NCI-H460 (cell line): ENCODE measurements at places on chromosomes 4 and X.

GRCh38 chr4:7625071-7625470 is 190.3 kb upstream of the PSAPL1 start:
- DNase-seq, result no peak

- DNase-seq, result no peak
These were observed 378.5 kb downstream of the FAT4 start for GRCh38 chr4:125693228-125693627.

- no peak for DNase-seq
These were observed 1.2 kb downstream of the TLL1 start for GRCh38 chr4:165874072-165874790.

- no peak for DNase-seq
These were observed 253.0 kb downstream of the COX7B2 start for GRCh38 chr4:46656071-46656470.

DNA sequence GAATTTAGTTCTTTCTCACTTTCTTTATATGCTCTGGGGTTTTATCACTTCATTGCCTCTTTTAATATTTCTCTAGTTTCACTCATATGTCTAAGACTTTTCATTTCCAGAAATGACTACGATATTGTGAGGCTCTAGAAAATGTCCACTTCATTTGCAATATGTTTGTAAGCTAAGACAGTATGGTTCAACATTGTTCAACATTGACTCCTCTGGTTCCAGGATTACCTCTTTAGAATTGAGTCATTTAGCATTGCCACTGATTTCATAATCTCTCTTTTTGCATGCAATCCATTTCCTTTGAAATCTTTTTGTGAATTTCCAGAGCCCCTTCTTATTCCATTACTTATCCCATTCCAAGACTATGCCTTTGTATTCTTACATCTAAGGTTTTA is 32.3 kb downstream of the BBS12 start:
- peak; percentile 82 for DNase-seq

- peak; percentile 61 for DNase-seq
These were observed 21.4 kb upstream of the NOX1 start for GRCh38 chrX:100895365-100896075.

GRCh38 chrX:97639526-97639925 is 755.8 kb downstream of the RPA4 start:
- no peak for DNase-seq

GRCh38 chrX:110310896-110311295 is 7.0 kb downstream of the AMMECR1 start:
- no peak for DNase-seq

DNA sequence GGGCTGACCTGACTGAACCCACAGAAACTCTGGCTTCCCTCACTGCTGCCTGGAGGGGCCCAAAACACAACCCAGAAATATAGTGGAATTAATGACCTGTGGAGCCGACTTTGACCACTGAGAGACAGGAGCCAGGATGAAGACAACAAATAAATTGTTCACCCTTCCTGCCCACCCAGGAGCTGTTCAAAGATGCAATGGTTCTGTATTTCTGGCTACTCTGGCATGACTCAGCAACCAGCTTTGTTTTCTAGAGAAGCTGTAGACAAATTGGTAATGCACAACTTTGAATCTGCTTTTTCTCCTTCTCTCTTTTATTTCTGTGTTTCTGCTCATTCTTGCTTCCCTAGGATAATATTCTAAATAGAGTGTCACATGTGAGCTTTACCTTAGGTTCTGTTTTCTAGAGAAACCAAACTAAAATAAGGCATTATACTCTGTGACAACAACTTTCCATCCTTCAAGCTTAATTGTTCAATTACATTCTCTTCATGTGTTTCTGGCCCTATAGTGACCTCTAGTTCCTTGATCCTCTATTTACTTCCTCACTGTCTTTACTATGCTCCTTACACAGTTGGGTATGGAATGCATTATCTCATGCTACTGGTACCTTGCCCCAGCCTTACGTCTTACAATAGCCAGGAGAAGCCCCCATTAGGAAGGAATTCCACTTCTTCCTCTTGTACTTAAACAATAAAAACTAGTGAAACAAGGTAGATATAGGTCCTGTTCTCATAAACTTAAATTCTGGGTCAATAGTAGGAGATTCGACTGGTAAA is 6.5 kb upstream of the PRKG2 start:
- DNase-seq, result peak; percentile 6

DNA sequence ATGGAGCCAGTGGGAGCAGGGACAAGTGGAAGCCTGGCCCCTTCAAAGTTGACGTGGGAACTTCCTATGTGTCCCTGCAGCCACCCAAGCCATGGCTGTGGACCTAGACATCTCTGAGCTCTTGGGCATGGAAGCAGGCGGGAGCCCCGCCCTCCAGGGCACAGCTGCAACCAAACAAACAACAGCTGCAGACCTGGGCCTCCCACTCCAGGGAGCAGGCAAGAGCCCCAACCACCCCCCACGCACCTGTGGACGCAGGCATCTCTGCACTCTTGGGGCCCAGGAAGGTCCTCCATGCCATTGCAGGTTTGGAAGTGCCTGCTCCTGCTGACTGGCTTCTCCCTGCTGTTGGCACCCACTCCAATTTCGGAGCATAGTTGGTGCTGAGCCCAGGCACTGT is 118.6 kb downstream of the ZMAT1 start:
- no peak for DNase-seq

- no peak for DNase-seq
These were observed 521.2 kb downstream of the STIM2 start for GRCh38 chr4:27381815-27382214.

GRCh38 chrX:154742613-154743012 is 8.3 kb downstream of the GAB3 start:
- no peak for DNase-seq

- no peak for DNase-seq
These were observed 52.8 kb upstream of the CLNK start for GRCh38 chr4:10737337-10737736.

GRCh38 chr4:141609243-141609642 is 27.1 kb upstream of the IL15 start:
- DNase-seq, result no peak

GRCh38 chr4:162683659-162684370 is 482.9 kb downstream of the NAF1 start:
- no peak for DNase-seq

DNA sequence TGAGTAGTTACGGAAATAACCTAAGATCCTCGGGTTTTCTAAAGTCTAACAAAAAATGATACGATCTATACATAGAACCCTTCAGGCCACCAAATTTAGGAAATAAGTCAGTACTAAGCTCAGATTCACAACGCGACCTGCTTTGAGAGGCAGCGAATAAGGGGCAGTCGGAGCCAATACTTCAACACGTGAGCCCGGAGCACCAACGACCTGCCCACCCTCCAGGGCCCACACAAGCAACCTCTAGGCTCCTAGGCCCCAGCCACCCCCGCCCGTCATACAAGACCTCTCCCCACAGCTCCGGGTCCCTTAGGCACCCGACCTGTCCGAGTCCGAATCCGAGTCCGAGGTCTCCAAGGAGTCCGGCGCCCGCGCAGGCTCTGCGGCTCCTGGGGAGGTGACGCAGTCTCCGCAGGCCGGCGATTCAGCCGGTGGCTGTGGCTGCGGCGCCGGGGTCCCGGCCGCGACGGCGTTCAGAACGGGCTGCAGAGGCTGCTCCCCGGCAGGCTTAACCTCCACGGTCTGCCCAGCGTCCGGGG is 580 bp downstream of the NAF1 start:
- DNase-seq, result peak; percentile 17

- DNase-seq, result no peak
These were observed 67.3 kb upstream of the LHFPL1 start for GRCh38 chrX:112746812-112747595.

DNA sequence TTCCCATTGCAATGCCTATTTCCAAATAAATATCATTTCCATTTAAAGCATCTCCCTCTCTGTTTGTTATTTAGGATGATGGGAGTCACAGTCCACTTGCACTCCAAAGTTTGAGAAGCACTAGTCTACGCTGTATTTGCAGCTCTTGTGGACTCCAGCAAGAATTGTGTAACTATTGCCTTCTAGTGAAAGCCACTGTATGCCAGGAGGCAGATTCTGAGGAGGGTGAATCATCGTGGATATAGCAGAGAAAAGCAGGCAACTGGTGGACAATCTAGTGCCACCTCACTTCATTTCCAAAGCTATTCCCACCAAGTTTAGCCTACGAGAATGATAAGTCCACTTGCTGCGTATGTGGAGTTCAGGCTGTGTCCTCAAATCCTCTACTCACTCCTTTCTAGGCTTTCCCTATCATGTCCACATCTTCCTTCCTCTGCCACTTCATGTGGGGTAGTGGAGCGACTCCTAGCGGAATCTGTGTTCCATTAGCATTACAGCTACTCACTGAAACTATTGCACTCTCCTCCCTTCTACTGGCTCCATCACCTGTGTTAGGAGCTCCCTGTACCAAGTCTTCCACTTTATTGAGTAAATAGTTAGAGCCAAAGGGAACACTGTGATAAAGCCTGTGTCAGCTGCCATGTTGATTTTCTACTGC is 501.8 kb upstream of the GALNT7 start:
- no peak for DNase-seq

DNA sequence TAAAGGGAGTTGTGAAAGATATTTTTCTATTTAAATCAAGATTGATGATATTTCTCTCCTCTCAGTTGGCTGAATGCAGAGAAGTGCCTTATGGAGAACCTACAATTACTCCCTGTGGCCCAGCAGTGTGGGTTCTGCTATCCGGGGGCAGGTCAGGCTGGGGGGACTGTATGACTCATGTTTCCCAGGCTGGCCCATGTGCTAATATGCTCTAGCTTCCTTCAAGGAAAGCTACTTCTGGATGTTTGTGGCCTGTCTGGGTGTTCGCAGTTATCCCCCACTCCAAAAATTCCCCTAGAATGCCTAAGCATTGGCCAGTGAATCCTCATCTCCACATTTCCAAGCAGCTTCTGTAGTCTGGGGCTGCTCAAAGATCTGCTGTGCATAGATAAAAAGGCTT is 58.9 kb upstream of the SPP1 start:
- DNase-seq, result no peak

GRCh38 chrX:10041383-10041782 is 74.2 kb downstream of the CLDN34 start:
- no peak for DNase-seq

GRCh38 chr4:8084712-8085490 is 73.7 kb downstream of the ABLIM2 start:
- no peak for DNase-seq

DNA sequence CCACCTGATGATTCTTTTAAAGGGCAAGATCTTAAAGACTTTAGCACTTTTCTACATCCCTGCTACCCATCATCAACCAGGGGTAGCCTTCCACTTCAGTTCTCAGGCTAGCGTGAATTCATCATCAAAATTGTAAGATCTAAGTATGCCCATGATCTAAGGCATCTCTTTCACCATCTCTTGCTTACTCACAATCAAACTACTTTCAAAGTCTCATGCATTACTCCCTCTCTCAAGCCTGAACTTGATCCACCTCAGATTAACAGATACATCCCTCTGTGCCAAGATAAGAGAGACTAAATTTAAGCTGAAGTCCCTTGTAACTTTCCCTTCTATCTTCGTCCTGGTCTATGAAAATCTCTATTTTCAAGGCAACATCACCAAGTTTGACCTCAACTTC is 62.8 kb downstream of the DHX15 start:
- DNase-seq, result no peak

GRCh38 chr4:138510053-138510452 is 267.9 kb upstream of the SLC7A11 start:
- no peak for DNase-seq

- DNase-seq, result no peak
These were observed 189.5 kb upstream of the FAT4 start for GRCh38 chr4:125125276-125125675.

DNA sequence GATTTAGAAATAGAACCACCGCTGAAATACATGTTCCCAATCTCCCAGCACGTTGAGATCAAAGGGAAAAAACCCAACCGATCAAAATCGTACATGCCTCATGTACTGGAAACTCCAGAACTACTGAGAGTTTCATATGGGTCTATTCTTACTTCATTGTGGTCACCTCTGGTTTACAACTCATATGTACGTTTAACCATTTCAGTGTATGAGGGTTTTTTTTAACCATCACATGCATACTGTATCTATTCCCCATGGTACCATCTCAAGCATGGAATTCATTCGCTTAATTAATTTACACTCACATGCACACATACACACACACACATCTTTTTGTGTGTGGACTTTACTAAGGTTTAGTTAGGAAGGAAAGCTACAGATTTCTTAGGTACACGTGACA is 46.0 kb upstream of the CLNK start:
- no peak for DNase-seq

- no peak for DNase-seq
These were observed 28.4 kb upstream of the TADA2B start for GRCh38 chr4:7014815-7015214.

- no peak for DNase-seq
These were observed 5.0 kb upstream of the DDX60L start for GRCh38 chr4:168485156-168485910.

GRCh38 chr4:42588909-42589308 is 68.0 kb downstream of the ATP8A1 start:
- DNase-seq, result no peak

- no peak for DNase-seq
These were observed 83.4 kb downstream of the TMEM164 start for GRCh38 chrX:110086162-110086915.

- DNase-seq, result peak; percentile 57
These were observed 6.9 kb upstream of the AFF1 start for GRCh38 chr4:86927843-86928395.

- DNase-seq, result no peak
These were observed 3.5 kb downstream of the CCNI start for GRCh38 chr4:77072195-77072753.

GRCh38 chr4:36824682-36825081 is 419.9 kb upstream of the NWD2 start:
- no peak for DNase-seq

GRCh38 chr4:176588436-176588835 is 204.3 kb downstream of the VEGFC start:
- DNase-seq, result no peak
